Ecto neural progenitor cell (in vitro differentiated cells): ENCODE measurements at places on chromosomes 6 and 20.

DNA sequence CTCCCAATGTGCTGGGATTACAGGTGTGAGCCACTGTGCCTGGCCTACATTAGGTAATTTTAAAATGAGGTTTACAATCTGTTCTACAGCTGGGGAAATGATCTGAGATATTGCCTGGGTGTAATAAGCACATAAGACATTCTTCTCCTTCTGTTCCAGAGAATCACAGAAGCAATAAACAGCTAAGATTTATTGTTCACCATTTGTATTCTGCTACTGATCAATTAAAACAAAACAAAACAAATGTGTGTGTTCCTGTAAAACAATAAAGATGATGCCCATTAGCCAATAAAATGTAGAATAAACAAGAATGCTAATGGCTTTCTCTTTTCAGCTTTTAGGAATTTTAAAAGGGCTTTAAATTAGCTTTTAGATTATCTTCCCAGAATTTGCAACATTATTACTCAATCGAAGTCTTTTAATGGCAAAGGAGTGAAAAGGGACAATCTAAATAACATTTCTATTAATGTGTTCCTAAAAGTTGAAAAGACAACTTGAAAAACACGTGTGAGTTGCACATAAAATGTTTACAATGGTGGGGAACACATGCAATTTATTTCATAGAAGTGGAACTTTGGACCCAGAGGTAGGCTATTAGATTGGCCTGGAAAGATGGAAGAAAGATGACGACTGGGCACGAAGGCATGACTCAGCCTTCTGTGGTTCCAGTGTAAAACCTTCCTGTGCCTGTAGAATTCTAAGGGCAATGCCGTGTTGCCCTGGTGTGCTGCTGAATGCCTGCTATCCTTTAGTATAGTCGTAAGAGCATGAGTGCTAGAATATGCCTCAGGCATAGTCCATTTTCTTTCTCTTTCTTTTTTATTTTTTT is 29.0 kb upstream of the DEK start:
- no peak for DNase-seq

DNA sequence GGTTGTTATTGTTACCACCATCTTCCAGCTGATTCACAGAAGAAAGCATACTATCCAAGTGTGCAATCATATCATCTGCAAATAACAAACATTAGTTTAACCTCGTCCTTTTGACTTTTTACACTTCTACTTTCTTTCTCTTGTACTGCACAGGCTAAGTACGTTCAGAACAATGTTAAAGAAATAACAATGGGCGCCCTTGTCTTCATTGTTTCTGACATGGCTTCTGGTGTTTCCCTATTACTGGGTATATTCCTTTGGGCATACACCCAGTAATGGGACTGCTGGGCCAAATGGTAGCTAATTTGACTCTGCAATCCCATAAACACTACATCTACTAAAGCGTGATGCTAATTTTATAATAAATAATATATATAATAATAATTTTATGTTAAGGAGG is 146.7 kb downstream of the GJA10 start:
- DNase-seq: no peak

DNA sequence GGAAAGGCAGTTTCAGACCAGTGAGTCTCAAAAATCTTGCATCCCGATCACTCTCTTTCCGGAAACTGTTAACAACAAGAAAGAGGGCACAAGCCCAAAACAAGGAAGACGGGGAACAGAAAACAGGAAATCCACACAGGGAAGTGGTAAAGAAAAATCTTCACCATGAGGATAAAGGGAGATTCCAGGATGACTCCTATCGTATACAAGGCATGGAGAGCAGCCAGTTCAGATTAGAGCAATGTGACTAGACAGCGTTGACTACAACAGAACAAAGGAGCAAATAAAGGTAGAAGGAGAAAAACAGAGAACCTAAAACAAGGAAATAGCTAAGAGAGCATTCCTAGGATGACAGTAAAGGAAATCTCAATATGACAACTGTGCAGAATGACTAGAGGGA is 26.5 kb downstream of the VNN1 start:
- no peak for DNase-seq

DNA sequence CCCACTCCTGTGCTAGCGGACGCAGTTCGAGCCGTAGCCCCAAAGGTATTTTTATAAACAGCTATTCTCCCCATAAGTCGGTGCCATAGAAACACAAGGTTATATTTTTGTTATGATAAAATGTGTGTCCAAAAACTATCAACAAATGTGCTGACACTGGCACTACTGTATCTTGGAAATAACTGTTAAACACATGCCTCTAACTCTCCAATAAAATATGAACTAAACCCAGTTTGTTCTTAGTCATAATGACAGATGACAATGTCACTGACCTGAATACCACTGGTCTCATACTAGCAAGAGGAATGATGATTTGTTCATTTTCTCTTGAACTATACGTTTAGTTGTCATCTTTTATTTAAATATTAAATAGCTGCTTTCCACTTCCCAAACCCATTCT is 51.4 kb upstream of the NUP153 start:
- no peak for DNase-seq

DNA sequence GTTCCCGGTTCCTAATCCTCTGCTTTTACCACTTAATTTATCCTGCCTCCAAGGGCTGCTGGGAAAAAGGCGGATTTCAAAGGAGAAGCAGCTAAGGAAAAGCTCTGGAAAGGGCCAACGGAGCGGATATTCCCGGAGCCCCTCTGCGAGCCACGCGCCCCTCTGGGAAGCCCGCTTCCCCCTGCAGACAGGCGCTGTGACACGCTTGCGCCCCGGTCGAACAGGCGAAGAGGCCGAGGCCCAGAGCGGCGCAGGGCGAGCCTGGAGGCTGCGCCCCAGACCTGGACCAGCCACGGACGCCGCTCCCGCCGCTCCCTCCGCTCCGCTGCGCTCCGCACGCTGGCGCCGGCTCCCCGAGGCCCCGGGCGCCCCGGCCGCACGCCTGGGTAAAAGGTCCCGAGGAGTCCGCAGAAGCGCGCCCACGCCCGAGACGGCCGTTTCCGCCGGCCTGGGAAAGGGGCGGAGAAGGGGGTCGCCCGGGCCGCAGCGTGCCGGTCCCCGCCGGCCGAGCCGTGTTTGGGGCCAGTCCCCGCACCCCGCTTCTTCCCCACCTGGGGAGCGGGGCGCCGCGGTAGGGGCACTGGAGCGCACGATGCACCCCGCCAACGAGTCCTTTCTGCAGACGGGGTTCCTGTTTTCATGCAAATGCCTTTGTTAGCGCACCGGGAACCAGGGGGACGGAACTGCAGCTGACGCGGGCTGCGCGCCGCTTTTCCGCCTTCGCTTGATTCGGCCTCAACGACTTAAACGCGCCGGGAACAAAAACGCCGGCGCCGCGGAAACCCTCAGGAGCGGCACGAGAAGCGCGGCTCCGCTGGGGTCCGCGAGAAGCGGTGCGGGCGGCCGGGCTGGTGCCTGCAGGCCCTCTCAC is 91.9 kb upstream of the SIRPA start:
- DNase-seq: peak; percentile 80

GRCh38 chr20:22507240-22507961 is 77.0 kb downstream of the FOXA2 start:
- DNase-seq: no peak

DNA sequence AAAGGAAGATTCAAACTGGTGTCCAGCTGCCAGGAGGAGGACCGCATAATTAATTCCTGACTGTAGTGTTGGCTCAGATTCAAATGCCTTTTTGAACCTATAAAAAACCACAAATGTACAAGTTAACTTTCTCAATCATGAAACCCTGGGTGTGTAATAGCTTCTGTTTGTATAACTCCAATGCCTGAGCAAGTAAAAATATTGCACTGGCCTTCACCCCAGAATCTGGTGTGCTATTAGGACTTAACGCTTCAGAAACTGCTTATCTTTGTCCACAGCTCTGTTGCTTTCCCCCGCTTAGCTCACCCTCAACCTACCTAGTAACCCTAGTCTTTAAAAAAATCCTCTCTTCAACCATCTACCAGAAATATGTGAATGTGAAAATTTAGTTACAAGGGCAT is 119.1 kb upstream of the MAP7 start:
- DNase-seq: no peak

DNA sequence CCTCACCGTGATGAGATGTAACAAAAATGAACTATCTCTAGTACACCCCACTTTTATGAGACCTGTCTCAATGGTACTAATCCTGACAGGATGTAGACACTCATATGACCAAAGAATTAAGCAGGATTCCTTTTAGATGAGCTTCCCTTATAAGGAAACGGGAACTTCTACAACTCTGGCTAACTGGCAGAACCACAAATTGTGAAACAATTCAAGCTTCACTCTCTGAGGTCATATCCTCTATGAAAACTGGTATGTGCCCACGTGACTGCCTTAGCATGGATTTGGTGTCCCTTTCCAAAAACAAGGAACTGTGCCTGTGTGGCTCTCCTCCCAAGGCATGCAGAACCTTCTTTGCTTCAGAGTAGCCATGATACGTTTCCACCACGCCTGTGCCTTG is 14.1 kb upstream of the CPNE5 start:
- DNase-seq: no peak

DNA sequence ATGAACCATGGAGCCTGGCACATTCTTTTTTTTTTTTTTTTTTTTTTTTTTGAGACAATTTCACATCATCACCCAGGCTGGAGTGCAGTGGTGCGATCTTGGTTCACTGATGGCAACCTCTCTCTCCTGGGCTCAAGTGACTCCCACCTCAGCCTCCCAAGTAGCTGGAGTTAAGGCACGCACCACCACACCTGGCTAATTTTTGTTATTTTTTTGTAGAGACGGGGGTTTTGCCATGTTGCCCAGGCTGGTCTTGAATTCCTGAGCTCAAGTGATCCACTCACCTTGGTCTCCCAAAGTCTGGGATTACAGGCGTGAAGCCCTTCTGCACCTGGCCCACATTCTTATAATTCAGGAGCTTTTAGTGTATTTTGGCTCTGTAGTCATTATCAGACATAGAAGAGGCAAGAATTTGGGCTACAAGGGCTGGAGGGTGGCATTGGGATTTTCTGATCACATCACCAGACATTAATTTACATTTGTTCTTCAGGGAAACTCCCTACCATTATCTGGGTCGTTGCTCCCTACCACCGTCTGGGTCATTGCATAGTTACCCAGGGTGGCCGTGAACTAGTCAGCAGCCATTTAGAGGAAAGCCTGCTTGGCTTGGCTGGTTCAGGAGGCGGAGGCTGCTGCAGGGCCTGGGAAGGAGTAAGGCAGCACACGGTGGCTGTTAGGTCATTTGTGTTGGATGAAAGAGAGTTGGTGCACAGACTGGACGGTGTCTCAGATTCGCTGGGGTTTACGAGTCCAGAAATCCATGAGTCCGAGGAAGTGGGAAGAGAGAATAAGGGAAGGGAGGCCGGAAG is 17.6 kb downstream of the ARID1B start:
- no peak for DNase-seq

DNA sequence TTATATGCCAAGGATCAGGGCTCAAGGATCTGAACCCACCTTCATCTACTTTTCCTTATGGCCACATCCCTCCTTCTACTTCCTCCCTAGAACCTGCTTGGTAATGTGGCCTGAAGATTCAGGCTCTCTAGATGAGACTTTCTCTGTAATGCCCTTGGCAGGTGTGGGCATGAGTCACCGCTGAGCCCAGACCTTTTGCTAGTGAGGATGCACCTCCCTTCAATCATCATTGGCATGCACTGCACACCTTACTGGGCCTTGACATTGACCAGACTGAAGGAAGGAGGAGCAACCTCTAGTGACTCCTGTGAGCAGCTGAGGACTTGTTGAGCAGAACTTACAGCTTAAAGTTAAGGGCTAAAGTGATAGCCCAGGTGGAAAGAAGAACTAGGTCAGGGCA is 405.3 kb downstream of the MAFB start:
- no peak for DNase-seq
